ENCODE measurements at places on chromosomes 12 and 14.

GRCh38 chr14:34060651-34060999 is 109.8 kb upstream of the EGLN3 start:
- peak; percentile 63 for DNase-seq

GRCh38 chr14:49479432-49479831 is 106.7 kb downstream of the RPS29 start:
- DNase-seq, result no peak

DNA sequence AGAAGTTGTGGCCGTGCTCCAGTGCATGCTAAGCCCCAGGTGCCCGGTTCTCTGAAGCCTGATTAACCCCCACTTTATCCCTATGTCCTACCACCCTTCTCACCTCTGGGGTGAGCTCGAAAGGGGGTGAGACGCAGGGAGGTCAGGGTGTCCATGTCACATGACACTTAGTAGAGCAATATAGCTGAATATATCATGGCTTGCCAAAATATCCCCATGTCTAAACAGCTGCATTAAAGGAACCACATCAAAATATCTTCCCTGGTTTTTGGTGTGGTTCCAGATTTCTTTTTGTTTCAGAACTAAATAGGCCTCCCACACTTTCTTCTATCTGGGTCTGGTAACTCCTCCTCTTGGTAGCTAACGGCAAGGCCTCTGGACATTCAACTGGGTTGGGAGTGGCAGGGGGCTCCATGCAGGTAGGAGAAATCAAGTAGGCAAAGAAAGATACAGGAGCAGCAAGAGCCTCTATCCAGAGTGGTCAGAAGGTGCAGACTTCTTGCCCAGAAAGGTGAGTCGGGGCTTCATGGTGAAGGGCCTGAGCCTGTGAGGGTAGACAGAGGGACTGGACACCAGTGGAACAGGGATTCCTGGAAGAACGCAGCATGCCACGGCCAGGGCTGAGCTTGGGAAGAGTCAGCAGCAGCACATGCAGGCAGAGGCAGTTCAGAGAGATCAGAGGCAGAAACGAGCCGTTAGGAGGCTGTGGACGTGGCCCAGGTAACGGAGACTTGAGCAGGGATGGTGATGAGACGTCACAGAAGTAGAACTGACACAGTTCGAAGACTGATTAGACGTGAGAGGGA is 202.8 kb upstream of the DIO3 start:
- DNase-seq, result peak; percentile 81

DNA sequence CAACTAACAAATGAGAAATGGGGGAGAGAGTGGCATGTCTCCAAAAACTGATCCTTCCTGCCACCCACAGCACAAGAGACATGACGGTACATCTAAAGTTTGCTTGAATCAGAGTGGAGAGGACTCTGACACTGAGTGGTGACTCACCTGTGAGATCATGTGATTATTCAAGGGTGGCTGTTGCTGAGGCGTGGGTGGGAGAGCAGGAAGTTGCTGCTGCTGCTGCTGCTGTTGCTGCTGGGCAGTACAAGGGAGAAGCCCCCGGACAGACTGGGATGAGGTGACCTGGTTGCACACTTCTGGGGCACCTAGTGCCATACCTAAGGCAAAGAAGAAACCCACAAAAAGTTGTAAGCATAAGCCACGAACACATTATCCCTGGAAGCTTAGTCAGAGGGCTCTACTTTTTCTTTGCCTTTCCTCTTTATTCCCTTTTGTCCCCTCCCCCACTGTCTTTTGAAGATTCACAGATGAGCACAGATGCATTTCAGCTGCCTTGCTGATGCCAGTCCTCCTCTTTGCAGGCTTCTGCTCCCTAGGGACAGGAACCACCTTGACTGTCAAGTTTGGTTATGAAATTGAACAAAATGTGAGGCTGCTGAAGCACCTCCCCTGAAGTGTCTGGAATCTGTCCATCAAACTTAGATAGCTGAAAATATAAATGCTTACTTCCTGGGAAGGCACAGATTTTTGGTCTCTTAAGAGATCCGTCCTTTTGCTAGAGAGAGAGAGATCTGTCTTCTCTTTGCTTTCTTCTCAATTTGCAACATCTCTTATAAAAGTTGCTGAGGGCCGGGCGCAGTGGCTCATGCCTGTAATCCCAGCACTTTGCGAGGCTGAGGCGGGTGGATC is 29.4 kb upstream of the STAC3 start:
- DNase-seq, result no peak

DNA sequence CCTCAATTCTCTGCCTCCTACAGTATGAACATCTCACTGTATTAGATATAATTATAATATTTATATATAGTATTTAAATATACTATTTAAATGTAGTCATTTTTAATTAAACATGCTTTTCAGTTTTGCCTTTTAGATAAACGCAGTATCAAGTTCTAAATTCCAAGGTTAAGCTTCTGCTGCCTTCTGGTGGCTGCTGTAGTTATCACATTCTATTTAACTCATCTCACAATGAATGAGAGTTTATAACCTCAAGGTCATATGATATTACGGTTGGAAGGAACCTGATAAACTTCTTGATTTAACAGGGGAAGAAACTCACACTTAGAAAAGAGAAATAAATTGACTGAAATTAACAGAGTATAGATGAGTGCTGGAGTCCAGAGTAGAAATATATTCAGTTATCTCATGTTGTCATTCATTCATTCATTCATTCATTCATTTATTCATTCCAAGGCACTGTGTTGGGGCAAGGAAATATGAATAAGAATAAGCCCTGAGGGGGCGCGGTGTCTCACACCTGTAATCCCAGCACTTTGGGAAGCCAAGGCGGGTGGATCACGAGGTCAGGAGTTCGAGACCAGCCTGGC is 31.9 kb downstream of the GUCY2C start:
- DNase-seq, result peak; percentile 47

- no peak for DNase-seq
Observed at GRCh38 chr14:52153939-52154338, 85.1 kb upstream of the NID2 start.

- no peak for DNase-seq
Observed at GRCh38 chr12:70290116-70290515, 46.9 kb downstream of the CNOT2 start.

DNA sequence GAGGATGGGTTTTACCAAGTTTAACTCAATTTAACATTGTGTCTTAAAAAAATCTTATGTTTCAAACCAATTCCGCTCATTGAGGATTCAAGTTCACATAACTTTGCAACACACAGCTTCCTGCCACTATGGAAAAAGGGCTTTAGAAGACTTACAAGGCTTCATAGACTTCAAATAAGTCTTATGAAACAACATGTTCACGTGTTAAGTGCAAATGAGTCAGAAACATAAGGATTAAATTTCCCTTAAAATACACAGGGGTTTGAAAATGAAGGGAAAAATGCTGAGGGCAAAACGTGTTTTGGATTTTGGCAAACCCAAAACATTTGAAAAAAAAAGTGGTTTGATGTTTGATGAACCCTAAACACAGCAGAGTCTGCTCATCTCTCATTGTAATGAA is 364.8 kb downstream of the BMP4 start:
- DNase-seq, result no peak

- no peak for DNase-seq
Observed at GRCh38 chr12:52867642-52868041, 18.8 kb upstream of the KRT78 start.

- no peak for DNase-seq
Observed at GRCh38 chr14:44833376-44834060, 128.2 kb downstream of the KLHL28 start.

DNA sequence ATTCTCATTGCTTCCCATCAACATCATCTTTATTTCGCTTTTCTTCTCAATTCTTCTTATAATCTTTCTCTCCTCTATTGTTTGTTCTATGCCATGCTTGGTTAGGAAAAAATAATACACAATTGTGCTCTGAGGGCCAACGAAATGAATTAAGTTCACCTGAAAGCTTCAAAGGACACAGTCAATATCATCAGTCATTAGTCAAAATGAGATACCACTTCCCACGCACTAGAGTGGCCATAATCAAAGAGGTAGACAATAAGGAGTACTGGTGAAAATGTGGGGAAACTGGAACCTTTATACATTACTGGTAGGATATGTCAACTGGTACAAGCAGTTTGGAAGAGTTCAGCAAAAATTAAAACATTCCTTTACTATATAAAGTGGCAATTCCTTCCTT is 91.5 kb downstream of the TMTC1 start:
- DNase-seq, result no peak

DNA sequence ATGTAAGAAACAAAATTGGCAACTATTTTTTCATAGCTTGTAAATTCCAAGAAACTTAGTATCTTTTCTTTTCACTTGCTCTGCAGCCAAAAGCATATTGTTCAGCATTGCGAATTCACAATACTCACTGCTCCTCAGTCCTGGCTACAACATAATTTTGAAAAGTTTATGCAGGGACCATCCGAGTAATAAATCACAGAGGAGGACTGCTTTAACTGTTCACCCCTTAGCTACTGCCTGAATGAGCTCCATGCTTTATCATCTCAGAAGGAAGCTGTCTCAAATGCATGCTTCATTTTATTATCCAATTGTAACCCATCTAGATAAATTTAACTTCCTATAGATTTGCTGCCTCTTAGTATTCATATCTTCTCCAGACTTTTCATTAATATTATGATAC is 827.8 kb downstream of the DIO2 start:
- no peak for DNase-seq

DNA sequence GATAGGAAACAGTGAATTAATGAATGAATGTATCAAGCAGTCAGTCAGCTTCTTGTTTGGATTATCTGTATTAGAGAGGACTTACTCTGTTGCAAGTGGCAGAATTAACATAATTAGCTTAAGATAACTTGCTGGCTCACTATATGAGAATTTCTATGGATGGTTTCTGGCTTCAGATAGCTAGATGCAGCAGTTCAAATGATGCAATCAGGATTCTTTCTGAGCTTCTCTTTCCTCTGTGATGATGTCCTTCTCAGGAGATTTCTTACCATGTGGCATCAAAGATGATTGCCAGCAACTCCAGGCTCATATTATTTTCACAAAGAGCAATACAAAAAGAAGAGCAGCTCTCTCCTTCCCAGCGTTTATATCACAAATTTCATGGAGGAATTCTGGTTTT is 30.7 kb downstream of the FRMD6 start:
- no peak for DNase-seq

DNA sequence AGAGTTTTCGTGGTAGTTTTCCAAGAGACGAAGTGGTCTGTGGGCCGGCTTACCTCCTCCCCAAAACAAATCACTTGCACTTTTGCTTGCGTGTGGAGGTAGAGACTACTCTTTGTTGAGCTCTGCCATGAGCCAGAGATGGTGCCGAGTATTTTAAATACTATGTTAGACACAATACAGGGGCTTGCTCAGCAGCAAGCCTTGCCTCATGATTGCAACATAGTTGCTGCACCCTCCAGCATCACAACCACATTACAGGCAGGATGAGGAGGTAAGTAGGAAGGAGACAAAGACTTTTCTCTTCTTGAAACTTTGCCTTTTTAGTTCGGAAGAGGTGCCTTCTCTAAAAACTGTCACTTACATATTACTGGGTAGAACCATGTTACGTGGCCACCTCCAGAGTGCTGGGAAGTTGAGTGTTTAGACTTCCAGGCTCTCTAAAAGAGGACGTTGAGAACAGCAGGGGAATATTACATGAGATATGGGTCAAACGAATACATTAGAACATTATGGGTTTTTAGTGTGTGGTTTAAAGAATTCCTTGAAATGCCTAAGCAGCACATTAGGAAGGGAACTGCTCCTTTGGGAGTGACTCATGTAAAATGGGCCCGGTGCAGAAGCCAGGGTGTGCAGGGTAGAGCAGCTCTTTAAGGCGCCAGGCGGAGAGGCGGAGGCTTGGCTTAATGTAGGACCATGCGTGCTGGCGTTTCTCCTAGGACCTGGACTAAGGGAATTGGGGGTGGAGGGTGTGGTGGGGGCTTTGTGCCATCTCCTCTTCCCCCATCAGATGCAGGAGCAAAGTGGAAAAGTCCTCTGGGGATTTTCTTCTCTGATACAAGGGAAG is 110.6 kb upstream of the PRMT8 start:
- no peak for DNase-seq

DNA sequence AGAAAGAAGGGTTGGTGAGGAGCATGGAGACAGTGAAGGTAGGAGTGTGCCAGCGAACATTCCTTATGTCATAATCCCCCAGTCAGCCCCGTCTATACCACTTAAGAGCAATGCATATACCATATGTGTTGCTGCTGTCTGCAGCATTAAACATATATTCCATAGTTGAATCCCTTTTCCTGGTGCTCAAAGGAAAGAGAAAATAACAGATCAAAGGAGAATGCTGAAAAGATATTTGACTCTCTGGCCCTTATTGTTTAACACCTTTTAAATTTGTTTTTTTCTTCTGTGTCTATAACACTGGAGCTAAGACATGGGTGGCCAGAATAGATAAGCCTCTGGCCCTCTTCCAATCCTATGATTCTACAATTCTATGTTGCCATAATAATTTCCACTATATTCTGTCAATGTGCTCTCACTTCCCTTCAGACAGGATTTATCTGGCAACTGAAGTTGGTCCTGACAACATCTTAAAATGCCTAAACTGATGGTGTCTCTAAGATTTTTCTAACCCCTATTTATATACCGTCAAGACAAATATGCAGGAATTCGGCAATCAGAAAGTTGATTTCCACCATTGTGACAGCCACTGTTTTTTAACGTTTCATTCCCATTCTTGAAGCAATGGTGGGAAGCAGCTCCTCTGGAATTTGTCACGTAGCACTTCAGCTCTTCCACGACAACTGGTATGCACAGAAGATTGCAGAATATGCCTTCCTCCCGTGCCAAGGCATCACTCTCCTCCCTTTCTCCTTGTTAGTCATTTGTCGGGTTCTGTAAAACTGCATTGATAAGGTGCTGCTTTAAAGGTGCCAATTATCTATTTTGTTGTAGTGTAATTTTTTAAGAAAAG is 204.7 kb downstream of the BCAT1 start:
- peak; percentile 81 for DNase-seq

GRCh38 chr12:92509156-92509738 is 193.5 kb upstream of the PLEKHG7 start:
- DNase-seq, result no peak

GRCh38 chr14:75285331-75285730 is 6.7 kb downstream of the FOS start:
- DNase-seq, result no peak

DNA sequence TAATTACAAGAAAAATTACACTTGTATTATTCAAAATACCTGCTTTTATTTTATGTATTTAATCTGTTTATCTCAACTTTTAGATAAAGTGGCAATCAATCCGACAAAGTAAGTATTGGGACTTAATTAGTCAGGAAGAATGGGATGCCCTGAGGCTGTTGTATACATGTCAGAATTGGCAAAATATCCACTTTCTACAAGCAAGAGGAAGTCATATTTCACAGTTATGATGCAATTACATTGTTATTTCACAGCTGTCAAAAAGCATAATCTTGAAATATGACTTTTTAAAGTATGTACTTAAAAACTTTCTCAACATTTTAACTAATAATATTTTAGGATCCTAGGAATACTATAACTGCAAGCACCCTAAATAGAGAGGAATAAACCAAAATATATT is 357.1 kb upstream of the MGAT4C start:
- peak; percentile 60 for DNase-seq

- no peak for DNase-seq
Observed at GRCh38 chr12:49683599-49684309, 23.5 kb downstream of the FMNL3 start.

- DNase-seq, result no peak
Observed at GRCh38 chr12:94157181-94157580, 8.8 kb downstream of the PLXNC1 start.
